ENCODE measurements at places on chromosomes 16 and 17.

GRCh38 chr16:35150805-35151312 lies 1691.4 kb downstream of the TP53TG3F start:
- DNase-seq = no peak

- DNase-seq = no peak
These were observed 139.1 kb upstream of the GSE1 start for GRCh38 chr16:85473909-85474620.

- peak; percentile 55 for DNase-seq
These were observed at the start of gene KIF19 for GRCh38 chr17:74325743-74326379. TSS of gene KIF19 (plus strand) at chr17:74326226. CDS start at chr17:74326350, 124 bp downstream.

DNA sequence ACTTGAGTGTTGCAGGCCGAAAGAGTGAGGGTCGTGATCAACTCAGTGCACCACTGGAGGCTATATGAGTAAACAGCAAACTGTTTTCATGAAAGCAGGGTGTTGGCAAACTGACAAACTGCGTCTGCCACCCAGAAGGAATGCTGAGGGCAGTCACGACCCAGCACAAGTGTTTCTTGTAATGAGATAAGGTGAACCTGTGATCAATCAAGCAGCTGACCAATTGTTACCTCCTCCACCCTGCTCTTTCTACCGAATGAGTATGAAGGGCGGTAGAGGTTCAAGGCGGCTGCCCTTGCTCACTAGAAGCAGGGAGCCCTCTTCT lies 5.5 kb upstream of the SRL start:
- no peak for DNase-seq

DNA sequence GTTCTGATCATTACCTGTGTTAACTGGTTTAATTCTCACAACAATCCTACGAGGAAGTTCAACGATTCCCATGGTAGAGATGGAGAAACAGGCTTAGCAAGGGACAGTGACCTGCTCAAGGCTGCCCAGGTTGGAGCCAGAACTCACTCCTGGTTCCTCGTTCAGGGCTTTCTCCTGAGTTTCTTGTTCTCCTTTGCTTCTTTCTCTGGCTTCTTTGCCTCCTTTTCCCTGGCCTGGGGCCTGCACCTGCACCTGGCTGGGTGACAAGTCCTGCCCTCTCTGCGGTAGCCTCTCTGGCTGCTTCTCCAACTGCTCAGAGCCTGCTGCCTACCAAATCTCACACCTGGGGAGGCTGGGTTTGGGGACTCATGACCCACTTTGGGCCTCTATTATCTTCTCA lies 2.8 kb downstream of the CCL22 start:
- DNase-seq = no peak

DNA sequence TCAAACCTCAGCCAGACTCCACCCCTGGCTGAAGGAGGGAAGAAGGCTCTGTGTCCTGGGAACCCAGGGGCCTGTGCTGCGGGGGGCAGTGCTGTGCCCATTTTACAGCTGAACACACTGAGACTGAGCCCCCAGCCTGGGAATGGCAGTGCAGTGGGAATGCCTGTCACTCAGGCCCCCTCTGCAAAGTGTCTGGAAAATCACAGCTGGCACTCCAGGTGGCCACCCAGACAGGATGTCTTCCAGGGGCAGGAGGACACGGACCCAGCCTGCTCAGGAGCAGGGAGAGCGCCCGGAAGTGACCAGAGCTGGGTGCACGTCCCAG lies 32.6 kb downstream of the ZNF469 start:
- DNase-seq = no peak

GRCh38 chr17:81956607-81957589 lies 4.1 kb downstream of the NOTUM start:
- DNase-seq = no peak

- DNase-seq = no peak
These were observed 56.0 kb upstream of the SMURF2 start for GRCh38 chr17:64718058-64718457.

All from germinal center (tissue), 1 donor.